Bronchus fibroblast of lung (primary cell): ENCODE measurements at places on chromosomes 2 and 18. TPM values are rescaled to one million over a fixed set of nuclear protein-coding genes. Genes with fewer than 3 reads are reported as not detected.

The TNS1 gene
- total RNA-seq: 15.3 and 18.3 TPM in 2 replicates

The B3GNT2 gene
- 7.0 and 7.9 TPM in 2 replicates for total RNA-seq

The SCTR gene
- not detected in 2 replicates for total RNA-seq

The RAB12 gene
- 32.9 and 33.3 TPM in 2 replicates for total RNA-seq

The MC4R gene
- 0.15 TPM in 1 of 2 replicates, not detected in the other for total RNA-seq

The DYNAP gene
- total RNA-seq: not detected in 2 replicates

The IL36A gene
- total RNA-seq: not detected in 2 replicates

The GCG gene
- total RNA-seq: not detected in 2 replicates

The RAB27B gene
- total RNA-seq: 1.3 and 3.6 TPM in 2 replicates

The MAP3K19 gene
- total RNA-seq: not detected in 2 replicates

The OR6B2 gene
- not detected in 2 replicates for total RNA-seq

The STAMBP gene
- 19.5 and 22.2 TPM in 2 replicates for total RNA-seq

The SMARCAL1 gene
- total RNA-seq: 14.0 and 16.1 TPM in 2 replicates

The TMEM247 gene
- not detected in 2 replicates for total RNA-seq

The HDLBP gene
- total RNA-seq: 430 and 450 TPM in 2 replicates

The TMEM169 gene
- total RNA-seq: 0.45 and 1.0 TPM in 2 replicates

The CAPN13 gene
- total RNA-seq: not detected in 2 replicates

The SLC5A7 gene
- total RNA-seq: not detected in 2 replicates

The UGT1A5 gene
- total RNA-seq: not detected in 2 replicates

The MAL gene
- total RNA-seq: not detected in 2 replicates

The ACVR2A gene
- total RNA-seq: 5.1 and 5.4 TPM in 2 replicates

The MFSD2B gene
- total RNA-seq: 0.59 and 1.0 TPM in 2 replicates
